ENCODE measurements at places on chromosomes 6 and 20.

- no peak for DNase-seq
These were observed 230.8 kb downstream of the FUT9 start for GRCh38 chr6:96246563-96246962.

DNA sequence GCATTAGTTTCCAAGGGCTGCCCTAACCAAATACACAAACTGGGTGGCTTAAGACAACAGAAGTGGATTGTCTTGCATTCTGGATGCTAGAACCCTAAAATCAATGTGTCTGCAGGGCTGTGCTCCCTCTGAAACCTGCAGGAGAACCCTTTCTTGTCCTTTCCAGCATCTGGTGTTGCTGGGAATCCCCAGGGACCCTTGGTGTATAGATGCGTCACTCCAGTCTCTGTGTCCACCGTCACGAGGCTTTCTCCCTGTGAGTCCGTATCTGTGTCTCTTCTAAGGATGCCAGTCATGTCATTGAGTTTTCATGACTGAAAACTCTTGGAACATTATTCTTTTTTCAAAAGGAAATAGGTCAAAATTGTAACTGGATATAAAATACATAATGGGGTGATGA, 142.9 kb downstream of the RNASET2 start:
- no peak for DNase-seq

DNA sequence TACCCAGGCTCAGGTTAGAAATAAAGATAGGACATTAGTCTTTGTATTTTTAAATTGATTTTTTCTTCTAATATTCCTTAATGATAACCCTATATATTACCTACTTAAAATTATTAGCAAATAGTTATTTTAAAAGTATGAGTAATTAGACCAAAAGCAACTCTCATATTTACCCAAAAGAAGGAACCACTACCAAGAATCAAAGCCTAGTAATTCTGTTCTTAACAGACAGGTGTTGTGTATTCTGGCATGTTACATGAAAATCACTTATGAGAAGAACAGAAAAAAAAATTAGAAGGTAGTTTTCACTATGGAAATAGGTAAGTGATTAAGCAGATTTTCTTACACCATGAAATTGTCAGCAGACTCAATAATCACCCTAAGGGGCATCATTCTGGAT, 105.1 kb downstream of the ATG5 start:
- no peak for DNase-seq

DNA sequence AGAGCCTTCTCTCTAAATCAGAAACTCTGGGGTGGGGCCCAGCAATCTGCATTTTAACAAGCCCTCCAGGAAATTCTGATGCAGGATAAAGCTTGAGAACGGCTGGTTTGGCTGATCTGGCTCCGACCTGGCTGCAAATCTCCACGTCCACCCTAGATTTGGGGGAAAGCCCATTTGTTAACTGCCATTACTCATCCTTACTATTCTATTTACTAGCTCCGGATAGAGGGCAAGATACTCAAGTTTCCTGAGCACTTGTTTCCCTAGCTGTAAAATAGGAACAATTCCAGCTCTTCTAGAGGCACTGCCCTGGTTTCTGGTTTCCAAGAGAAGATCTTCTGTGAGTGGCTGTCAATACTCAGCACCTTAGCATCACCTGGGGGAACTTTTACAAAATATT, 44.4 kb downstream of the DAAM2 start:
- DNase-seq: no peak

DNA sequence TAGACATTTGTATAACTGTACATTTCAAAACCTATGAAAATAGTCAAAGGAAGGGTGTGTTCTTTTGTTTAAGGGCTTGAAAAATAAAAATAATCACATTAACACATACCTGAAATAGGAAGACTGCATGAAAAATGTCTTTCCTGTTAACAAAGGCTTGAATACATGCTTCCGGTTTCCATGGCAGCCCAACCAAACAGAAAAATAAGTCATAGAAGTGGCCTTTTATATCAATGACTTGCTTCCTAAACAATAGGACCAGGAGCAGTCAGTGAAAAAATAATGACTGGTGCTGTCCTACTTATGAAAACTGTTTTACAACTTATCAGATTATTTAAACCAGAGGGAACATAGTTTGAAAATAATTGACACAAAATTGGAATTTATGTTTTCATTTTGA, 412.6 kb upstream of the PLCB4 start:
- no peak for DNase-seq

- DNase-seq: no peak
These were observed 17.6 kb downstream of the ADGRF5 start for GRCh38 chr6:46904117-46904516.

DNA sequence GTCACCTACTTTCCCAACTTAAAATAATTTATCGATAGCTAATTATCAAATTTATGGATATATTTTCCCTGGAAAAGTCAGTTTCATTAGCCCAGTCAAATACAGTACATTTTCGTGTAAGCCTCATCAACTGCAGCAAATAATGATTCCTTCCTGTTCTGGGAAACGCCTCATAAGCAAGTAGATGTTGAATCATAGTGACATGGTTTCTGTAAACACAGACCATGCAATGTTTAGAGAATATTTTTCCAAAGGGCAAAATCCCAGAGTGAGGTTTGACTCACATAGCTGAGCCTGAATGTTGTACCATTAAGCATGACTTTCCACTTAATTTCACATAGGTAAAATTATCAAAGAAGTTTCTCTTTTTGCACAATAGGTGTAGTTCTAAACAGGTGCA, 16.7 kb upstream of the VNN1 start:
- DNase-seq: no peak

- DNase-seq: no peak
These were observed 45.2 kb upstream of the NT5E start for GRCh38 chr6:85404564-85405174.

DNA sequence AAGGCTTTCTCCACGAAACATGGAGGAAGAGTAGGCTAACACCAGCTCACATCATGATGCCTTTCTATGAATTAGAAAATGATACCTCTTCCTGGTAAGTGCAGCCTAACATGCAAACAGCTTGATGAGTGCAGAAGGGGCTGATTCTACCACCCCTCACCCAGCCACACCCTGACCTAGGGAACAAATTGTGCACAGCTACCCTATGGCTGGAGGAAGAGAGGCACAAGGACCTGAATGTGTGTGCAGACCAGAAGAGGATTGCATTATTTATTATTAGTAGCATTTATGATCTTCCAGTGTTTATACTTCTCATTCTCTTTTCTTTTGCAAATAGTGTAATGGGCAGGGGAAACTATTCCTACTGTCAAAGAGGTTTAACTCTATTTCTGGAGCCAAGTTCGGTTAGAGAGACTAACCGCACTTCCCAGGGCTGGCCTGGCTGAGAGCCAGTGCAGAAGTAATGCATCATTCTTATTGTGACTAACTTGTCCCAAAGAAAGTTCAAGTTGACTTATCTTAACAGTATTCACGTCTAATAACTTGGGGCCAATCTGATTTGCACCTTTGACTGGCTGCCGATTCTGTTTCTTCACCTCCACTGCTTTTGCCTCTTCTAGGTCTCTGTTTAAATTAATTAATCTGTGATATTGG, 237.5 kb downstream of the CD83 start:
- no peak for DNase-seq
